ENCODE measurements at places on chromosomes 12 and 14.
A peak's percentile ranks its signal among the peaks of the same experiment; 100 is the strongest.

- no peak for DNase-seq
These were observed 26.1 kb upstream of the NFKBIA start for GRCh38 chr14:35430459-35431199.

GRCh38 chr12:51838762-51839161, 9.8 kb downstream of the FIGNL2 start:
- DNase-seq = no peak

DNA sequence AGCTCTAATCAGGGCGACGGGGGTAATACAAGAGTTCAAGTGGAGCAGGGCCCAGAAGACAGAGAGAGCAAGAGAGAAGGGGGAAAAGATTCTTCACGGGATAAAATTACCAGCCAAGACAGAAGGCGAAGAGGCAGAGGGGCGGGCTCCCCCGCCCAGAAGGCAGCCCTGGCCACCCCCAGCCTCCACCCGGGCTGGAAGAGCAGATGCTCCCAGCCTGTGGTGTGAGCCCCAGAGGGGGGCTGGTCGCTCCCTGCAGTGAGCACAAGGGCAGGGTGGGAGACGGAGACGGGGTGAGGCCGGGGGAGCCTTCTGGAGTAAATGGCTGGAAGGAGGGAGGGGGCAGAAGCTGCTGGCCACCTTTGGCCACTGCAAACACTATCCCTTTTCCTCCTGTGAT, 1035.6 kb downstream of the VRK1 start:
- DNase-seq = peak; percentile 100

DNA sequence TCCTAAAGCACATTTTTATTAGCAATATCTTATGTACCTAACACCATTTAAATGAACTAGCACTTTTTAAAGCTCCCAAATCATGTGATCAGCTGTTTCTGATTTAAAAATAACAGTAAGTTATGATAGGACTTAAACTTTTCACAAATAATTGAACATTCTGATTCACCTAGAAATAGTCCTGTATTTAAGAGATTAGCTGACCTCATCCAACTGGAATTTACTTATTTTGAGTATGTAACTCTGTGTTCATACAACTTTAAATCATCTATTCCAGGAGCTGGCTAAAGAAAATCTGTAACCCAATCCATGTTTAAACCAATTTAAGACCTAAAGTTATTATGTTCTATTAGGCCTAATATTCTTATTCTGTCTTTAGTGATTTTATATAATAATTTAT, 184.3 kb downstream of the CCDC91 start:
- DNase-seq = no peak

GRCh38 chr14:95902273-95902826, 25.7 kb downstream of the TUNAR start:
- DNase-seq = no peak

GRCh38 chr12:105363890-105364289, 33.4 kb downstream of the C12orf75 start:
- DNase-seq = no peak

DNA sequence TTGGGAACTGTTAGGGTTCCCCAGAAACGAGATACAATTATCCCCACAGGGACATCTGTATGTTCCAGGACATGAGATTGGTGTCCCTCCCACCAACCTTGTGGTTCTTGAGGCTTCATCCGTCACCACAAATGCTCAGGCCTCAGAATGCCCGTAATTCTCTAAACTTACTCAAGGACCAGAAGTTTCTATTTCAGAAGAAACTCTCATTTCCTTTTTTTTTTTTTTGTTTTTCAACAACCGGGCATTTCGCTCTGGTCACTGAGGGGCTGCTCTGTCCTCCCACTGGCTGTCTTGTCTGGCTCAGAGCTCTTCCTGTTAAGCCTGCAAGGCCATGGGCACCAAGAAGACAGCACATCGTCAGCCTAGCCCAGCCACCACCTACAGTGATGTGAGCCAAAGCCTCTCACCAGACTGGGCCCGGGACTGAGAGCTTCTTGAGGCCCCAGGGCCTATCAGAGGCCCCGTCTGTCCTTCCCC, 36.2 kb downstream of the VDR start:
- no peak for DNase-seq

GRCh38 chr12:52977170-52977569, 28.3 kb downstream of the KRT18 start:
- no peak for DNase-seq

- no peak for DNase-seq
These were observed 158.7 kb downstream of the DACT1 start for GRCh38 chr14:58796242-58797009.

DNA sequence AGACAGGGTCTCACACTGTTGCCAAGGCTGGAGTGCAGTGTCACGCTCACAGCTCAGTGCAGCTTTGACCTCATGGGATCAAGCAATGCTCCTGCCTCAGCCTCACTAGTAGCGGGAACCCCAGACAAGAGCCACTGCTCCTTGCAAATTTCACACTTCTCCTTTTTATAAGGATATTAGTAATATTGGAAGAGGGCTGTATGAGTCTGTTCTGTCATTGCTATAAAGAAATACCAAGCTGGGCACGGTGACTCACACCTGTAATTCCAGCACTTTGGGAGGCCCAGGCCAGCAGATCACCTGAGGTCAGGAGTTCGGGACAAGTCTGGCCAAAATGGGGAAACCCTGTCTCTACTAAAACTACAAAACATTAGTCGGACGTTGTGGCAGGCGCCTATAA, 12.9 kb upstream of the ORAI1 start:
- no peak for DNase-seq

GRCh38 chr12:95470300-95470699, 3.7 kb upstream of the METAP2 start:
- no peak for DNase-seq

GRCh38 chr14:70714055-70714550, 72.4 kb downstream of the TTC9 start:
- DNase-seq = peak; percentile 72

GRCh38 chr14:33527023-33527634, 423.7 kb downstream of the EGLN3 start:
- DNase-seq = no peak

DNA sequence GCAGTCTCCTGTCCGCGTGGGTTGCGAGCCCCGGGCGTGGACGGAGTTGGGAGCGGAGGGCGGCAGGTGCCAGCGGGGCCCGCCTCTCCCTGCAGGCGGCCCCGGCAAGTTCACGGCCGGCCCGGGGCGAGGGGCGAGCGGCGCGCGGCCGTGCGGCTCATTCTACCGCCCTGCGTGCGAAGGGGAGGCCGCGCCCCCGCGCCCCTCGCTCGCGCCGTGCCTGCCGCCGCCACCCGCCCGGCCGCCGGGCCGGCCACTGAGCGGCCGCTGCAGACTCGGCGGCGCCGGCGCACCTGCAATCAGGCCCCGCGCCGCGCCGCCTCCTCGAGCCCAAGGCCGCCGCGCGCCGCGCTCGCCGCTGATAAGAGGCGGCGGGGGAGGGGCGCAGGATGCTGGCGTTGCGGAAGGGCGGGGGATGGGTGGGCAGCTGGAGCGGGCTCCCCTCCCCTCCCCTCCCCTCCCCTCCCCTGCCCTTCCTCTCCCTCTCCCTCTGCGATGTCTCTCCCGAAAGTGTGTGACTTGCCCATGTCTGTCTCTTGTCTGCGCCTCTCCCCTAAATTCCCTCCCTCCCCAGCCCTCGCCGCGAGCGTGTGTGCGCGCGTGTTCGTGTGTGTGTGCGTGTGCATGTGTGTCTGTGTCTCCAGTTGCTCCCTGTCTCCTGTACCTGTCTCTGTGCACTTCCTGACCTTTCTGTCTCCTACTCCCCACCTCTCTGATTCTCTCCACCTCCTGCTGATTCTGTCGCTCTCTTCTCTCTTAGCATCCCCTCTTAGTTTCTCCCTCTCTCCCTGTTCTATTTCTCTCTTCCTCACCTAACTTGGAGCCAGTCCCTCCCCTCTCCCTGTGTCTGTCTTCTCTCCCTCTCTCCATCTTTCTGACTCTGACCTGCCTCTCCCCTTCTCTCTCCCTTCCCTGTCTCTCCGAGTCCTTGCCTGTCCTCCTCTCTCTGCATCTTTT, 768.1 kb upstream of the TBX3 start:
- no peak for DNase-seq

- DNase-seq = no peak
These were observed 1330.1 kb upstream of the USP15 start for GRCh38 chr12:60930151-60930550.

DNA sequence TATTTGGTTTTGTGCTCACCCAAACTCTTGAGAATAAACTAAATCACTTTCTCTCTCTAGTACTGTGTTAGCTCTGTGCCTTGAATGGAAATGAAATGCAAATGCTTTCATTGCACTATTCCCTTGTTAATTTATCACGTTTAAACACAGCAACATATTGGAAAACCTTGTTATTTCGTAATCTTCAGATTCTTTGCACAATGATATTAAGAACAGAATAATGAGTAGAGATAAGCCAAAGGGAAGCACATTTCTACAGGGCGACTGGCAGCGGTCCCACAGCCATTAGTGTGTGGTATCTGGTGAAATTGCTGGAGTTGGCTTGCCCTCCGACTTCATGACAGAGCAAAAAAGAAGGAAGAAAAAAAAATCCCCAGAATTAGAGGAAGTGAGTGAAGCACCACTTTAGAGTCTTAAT, 166.1 kb upstream of the E2F7 start:
- no peak for DNase-seq

GRCh38 chr12:2194571-2194970, 141.8 kb downstream of the CACNA1C start:
- no peak for DNase-seq

GRCh38 chr12:50149311-50149710, 17.9 kb downstream of the CERS5 start:
- no peak for DNase-seq

GRCh38 chr14:40574780-40575179, 1031.9 kb upstream of the LRFN5 start:
- DNase-seq = no peak

DNA sequence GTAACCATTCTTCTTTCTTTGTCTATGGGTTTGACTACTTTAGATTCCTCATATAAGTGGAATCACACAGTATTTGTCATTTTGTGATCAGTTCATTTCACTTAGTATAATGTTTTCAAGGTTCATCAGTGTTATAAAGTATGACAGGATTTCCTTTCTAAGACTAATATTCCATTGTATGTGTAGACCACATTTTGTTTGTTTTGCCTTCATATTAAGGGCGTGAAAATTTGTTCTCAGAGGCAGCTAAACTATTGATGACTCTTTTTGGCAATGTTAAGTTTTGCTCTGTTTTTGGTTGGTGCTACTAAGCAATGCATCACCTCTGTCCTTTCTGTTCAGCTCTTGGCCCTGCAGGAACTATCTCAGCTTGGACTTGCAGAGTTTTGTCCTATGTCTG, 1.7 kb upstream of the KLRG1 start:
- DNase-seq = no peak

- DNase-seq = no peak
These were observed 5.9 kb downstream of the OAS3 start for GRCh38 chr12:112944024-112944690.

DNA sequence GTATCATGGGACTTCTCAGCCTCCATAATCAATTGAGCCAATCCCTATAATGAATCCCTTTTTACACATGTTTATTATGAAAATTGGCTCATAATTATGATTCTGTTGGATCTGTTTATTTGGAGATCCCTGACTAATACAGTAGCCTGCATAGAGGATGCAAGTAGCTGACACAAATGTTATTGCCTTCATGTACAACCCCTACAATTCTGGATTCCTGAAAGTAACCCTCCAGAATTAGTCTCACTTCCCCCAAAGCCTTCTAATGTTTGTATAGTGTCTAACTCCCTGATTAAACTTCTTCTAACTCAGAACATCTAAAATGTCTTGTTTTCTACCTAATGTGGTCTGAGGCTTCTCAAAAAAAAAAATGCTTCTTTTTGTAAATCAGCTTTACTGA, 6.6 kb upstream of the SMIM10L1 start:
- DNase-seq = no peak

DNA sequence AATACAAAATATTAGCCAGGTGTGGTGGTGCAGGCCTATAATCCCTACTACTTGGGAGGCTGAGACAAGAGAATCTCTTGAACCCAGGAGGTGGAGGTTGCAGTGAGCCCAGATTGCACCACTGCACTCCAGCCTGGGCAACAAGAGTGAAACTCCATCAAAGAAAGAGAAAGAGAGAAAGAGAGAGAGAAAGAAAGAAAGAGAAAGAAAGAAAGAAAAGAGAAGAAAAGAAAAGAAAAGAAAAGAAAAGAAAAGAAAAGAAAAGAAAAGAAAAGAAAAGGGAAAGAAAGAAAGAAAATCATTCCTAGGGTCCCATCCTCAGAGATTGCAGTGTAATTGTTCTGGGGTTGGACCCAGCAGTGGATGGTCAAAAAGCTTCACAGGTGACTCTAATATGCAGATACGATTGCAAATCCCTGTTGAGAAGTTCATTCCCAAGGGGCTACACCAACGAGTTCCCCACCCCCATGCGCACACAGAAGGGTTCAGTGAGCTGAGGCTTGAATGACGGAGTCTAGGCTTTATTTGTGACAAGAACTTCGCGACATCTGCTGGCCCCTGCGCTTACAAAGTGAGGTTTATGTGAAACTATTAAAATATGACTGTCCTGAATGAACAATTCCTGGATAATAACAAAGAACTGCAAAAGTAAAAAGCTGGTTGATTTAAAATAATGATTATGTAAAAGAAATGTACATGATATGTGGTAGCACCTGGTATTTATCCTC, 17.4 kb upstream of the RNASE12 start:
- peak; percentile 66 for DNase-seq

DNA sequence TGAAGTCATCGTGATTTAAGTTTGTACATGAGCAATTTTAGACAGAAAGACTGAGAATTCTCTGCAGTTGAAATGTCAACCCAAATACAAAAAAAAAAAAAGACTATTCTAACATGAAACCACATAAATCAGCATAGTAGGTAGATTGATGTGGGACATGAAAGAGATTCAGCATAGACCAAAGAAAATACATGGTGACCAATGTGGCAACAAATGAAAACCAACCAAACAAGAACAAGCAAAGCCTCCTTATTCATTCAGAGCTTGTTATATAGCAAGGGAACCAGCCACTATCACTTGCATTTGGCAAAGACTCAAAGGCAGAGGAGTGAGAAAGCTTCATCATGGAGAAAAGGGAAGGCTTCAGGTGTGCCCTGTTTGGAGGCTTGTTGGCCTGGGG, 144.4 kb upstream of the TMPO start:
- no peak for DNase-seq

- peak; percentile 87 for DNase-seq
These were observed 832 bp upstream of the SYT1 start for GRCh38 chr12:78863482-78864402.

DNA sequence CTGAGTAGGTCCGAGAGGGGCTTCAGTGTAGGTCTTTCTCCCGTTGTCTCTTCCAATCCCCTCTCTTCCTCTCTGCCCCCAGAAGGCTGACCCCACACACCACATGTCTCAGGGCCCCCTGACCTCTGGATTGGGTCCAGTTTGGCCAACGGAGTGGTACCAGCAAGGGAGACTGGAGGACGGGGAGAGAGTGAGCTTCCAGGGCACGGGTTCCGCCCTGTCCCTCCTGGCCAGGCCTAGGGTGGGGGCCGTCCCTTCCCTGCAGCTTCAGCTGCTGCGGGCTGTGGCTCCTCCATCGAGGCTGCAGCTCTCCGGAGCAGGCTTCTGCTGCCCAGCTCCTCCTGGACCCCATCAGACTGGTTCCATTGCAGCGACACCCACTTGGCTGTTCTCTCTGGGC, 17.4 kb downstream of the FZD10 start:
- no peak for DNase-seq

GRCh38 chr14:84575681-84576080, 954.3 kb upstream of the FLRT2 start:
- DNase-seq = no peak

All from NCI-H524 (cell line).